ELR (cell line): ENCODE measurements at places on chromosomes 6 and 20.
A peak's percentile ranks its signal among the peaks of the same experiment; 100 is the strongest.

DNA sequence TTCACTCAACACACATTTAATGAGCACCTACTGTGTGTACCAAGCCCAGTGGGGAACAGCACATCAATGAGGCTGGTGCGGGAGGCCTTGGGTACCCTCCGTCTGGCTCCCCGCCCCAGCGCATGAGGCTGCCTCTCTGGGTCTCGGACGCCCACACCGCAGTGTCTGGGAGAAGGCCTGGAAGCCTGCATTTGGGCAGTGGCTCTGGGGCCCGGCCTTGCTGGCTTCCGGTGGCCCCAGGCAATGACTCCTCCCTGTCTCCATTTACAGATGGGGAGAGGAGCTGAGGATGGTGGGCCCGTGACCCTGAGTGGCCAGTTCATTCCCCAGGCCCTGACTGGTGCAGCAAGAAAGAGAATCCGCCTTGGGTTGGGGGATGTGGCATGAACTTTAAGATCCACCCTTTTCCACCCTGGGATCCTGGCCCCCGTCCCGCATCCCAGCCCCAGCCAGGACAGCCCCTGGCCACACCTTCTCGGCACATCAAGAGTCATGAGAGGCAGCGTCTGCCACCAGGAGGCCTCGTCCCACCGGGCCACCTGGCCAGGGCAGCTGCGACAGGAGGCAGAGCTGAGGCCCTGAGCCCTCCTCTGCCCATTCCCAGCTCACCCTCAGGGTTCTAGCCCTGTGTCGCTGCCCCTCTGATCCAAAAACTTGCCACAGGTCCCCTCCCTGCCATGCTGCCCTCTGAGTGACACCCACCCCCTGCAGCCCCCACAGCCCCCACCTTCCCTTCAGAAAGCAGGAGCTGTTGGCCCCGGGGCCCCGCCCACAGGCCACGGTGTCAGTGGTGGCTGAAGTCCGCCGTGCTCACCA lies 17.5 kb upstream of the MRGBP start:
- no peak for DNase-seq

GRCh38 chr6:109389650-109390274 lies 7.5 kb upstream of the CD164 start:
- no peak for DNase-seq

- no peak for DNase-seq
Measured at GRCh38 chr6:166104107-166104506, 63.5 kb downstream of the TBXT start.

DNA sequence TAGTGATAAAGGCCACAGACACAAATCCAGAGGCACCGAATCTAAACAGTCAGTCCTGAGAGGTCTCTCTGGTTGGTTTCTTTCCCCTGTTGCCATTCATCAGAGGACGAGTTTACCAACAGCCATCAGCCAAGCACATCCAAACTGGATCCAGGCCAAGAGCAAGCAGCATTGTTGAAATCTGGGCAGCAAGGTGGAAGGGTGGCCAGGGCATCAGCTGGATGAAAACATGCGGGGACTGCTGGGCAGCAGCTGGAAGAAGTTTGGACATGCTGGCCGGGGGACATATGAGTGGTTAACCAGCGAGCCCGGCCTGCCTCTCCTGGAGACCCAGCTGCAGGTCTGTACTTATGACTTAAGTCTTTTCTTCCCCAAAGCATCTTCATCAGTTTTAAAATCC lies at the start of gene SMIM28:
SMIM28 (plus strand) TSS at position 62 of the 400 bp plus-strand sequence; CDS start at position 230, 168 bp downstream.
- no peak for DNase-seq

- DNase-seq = peak; percentile 90
Measured at GRCh38 chr20:4045741-4046140, 30.4 kb upstream of the RNF24 start.

DNA sequence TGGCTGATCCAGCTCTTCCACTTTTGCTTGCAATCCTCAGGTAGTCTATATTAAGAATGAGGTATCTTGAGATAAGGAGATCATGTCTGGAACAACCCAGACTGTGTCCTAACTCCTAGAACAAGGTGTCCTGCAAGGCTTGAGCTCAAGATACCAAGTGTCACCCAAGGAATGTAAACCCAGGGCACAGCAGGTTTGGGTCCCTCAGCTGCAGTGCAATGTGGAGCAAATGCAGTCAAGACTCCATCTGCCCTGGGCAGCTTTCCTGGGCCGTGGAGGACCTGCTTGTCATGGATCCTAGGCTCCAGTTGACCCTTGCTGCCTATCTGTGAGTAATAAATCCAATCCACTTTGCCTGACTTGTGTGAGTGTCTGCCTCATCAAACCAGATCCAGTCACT lies 166.1 kb downstream of the OTOR start:
- no peak for DNase-seq

- DNase-seq = peak; percentile 44
Measured at GRCh38 chr20:2652724-2653555, 508 bp downstream of the NOP56 start.

DNA sequence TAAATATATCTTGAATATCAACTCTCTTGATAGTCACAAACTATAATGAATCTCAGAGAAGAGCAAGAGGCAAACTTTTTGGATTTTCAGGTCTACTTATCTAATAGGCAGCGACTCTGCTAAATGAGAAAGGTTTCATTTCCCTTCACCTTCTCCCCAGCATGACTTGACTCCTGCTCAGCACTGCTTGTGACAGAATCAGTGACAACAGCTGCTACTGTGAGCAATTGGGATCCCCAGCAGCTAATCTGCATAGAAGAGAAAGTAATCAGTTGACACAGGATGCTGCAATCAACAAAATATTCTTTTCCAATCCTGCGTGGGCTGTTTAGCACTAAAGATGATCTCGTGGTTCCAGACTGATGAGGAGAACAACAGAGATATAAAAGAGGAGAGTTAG lies 205.5 kb downstream of the MMUT start:
- DNase-seq = no peak

GRCh38 chr6:4071330-4071729 lies 7.6 kb downstream of the FAM217A start:
- no peak for DNase-seq

DNA sequence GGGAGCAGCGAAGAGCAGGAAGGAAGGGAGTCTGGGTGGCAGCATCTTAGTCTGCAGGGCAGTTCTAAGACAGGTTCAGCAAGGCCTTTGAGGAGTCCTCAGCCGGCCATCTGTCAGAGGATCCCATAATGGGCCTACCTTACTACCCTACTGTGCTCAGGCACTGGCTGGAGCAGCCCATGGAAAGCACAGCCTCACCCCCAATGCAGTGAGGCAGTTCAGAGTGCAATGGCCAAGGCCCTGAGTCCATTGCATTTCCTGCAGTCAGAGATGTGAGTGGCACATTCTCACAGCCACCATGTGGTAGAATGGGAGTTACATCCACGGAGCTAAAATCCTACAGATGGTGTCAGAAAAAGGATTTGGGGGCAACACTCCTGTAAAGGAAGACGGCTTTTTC lies 19.4 kb upstream of the OVOL2 start:
- DNase-seq = no peak

DNA sequence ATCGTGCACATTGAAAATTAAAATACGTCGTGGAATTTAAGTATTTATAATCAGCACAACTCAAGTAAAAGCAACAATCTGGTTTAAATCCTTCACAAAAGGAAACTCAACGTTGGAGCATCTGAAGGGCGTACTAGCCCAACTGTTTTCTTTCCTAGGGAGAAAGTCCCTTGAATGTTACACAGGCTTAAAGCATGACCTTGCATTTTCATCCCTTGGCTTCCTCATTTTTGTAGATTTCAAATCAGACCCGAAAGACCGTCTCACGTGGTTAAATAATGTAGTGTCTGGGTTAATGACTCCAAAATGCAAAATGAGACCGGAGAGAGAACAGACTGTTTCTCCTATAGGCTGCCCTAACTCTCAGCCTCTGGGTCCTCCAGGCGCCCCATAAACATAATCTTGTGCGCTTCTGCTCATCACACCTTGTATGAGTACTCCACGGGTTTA lies 249.2 kb upstream of the RREB1 start:
- DNase-seq = no peak

DNA sequence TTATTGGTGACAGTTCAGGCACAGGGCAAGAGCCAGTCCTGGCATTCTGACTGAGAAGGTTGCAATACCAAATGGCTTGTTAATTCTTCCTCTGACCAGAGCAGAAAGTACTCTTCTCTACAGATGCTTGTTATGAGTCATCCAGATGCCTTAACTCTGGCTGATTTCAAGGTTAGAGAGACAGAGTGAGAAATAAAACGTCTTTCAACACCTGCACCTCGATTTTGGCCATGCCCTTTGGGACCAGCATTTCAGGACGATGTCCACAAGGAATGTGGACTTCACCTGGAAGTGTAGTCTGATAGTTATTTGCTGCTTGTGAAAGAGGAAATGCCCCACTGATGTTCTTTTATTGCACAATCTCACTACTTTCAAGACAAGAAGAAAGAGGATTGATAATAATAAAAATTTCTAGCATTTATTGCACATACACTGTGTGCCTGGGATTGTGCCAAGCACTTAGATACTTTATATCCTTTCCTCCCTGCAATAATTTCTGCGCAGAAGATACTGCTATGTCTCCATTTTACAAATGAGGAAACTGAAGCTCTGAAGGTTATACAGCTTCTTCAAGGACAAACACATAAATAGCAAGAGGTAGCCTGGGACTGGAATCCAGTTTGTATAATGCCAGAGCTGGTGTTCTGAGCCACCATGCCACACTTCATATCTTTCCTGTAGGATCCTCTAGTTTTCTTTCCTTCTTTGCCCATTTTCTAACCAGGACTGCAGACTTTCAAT lies 33.5 kb upstream of the MCM3 start:
- peak; percentile 70 for DNase-seq

- DNase-seq = peak; percentile 99
Measured at GRCh38 chr6:85464260-85464644, 14.4 kb downstream of the NT5E start.

DNA sequence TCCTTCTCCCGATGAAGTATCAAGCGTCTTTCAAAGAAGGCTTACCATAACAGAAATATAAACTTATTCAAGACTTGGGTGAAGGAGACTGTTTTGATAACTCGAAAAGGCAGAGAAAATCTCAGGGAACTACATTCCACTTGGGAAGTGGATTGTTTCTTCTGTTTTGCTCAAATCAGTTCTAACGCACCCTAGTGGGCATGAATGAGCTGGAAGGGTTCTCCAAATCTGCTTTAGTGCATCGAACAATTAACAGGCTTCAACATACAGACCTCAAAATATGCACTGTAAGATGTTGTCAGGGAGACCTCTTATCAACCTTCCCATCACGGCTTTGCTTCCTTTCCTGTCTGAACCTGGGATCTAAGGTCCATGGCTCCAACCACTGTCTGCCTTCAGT lies 392.5 kb downstream of the CD83 start:
- no peak for DNase-seq

- DNase-seq = no peak
Measured at GRCh38 chr6:116390581-116390980, 19.8 kb downstream of the DSE start.

DNA sequence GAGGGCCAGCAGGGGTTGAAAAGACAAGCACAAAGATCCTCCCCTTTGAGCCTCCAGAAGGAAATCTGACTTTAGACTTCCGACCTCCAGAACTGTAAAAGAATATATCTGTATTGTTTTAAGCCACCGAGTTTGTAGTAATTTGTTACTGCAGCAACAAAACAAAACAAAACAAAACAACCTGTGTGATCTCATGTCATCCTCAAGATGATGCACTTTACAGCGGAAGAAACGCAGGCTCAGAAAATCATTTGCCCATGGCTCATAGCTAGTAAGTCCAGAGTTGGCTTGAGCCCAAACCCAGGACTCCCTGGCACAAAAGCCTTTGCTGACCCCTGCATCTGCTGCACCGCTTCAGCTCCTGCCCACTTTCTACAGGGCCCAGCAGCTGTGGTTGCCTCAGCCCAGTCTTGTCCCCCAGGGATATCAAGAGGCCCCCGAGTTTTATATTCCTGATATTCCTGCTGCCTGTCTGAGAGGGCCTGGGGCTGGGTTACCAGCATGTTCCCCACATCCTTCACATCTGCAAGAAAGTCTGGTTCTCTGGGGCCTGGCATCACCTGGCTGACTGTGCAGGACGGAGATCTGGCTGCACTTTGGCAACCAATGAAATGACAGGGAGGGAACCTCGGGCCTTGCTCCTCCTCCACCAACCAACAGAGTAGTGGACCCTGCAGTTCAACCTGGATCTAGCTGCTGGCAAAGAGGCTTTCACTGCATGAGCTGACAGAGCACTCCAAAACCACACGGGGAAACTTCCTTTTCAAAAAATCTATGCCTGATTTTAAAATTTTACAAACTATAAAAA lies 56.9 kb downstream of the JPH2 start:
- no peak for DNase-seq

DNA sequence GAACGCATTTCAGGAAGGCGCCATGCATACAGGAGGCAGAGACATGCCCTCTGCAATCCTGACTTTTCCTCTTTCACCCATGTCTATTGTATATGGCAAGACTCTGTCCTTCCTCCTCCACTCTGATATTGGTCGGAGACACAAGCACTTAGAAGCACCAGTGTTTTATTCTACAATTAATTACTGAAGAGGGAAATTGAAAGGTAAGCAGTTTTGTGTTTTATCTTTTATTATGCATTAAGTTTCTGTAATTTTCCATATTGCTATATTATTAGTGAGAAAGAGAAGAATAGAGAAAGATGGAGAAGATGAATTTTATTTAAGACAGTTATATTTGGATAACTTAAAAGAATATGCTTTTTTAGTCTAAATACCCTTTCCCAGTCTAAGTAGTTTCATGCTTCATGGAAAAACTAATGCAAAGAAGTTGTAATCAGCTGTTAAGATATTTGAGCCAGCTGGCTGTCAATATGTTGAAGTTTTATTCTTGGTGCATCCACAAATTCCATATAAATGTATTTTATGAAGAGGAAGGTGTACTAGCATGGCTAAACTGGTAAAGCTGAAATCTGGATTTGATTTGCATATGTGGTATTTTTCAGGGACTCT lies 13.6 kb downstream of the ARID1B start:
- DNase-seq = no peak

DNA sequence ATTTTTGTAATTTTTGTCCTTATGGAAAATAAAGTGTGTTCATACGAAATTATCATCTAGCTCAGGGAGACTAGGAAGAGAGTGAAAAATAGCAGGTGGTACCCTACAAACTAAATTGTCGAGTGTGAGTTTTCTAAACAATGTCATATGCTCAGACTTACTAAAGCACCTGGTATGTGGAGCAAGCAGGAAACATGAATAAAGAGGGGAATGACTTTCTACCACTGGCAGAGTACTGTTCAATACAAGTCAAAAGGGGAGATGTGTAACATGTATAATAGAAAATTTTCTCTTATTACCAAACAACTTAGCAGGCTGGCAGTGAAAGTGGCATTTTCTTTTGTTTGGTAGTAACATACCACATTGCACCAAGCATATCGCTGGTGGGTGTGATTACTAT lies 36.1 kb downstream of the CTNNBL1 start:
- DNase-seq = peak; percentile 63

- DNase-seq = no peak
Measured at GRCh38 chr6:68968301-68968649, 333.2 kb downstream of the ADGRB3 start.

DNA sequence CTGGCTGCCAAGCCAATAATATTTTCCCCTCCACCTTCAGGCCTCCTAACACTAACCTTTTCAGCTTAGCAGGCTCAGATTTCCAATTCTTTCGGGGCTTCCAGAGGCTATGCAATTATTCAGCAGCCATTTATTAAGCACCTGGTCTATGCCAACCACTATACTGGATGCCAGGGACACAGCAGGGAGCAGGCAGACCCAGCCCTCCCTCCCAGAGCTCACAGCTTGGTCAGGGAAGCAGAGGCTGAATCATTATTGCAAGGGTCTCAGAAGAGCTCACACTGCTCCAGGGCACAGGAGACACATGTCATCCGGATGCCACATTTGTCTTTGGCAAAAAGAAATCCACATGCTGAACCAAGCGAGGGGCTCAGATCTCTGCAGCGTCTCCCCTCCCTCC lies 1.3 kb downstream of the BPIFB1 start:
- no peak for DNase-seq
